ENCODE measurements at places on chromosomes 1 and 21.

DNA sequence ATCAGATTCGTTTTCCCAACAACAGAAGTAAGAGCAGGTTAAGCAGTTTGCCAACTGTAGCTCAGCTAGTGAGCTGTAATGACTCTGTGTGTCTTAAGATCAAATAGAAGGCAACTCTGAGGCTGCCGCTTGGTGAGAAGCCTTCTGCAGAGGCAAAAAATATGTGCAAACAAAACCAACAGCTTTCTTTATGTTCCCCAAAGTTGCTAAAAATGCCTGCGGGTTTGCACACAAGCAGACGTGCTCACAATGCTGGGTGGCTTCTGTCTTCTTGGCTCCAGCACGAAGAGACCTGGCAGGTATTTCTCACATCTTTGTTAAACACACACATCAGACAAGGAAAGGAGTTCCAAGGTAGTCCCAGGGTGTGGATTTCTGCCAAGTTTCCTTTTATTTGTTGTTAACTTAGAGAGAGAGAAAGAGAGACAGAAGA lies 158.9 kb upstream of the JUN start:
- DNase-seq, result no peak

- no peak for DNase-seq
These were observed 33.9 kb upstream of the LBR start for GRCh38 chr1:225461533-225462428.

DNA sequence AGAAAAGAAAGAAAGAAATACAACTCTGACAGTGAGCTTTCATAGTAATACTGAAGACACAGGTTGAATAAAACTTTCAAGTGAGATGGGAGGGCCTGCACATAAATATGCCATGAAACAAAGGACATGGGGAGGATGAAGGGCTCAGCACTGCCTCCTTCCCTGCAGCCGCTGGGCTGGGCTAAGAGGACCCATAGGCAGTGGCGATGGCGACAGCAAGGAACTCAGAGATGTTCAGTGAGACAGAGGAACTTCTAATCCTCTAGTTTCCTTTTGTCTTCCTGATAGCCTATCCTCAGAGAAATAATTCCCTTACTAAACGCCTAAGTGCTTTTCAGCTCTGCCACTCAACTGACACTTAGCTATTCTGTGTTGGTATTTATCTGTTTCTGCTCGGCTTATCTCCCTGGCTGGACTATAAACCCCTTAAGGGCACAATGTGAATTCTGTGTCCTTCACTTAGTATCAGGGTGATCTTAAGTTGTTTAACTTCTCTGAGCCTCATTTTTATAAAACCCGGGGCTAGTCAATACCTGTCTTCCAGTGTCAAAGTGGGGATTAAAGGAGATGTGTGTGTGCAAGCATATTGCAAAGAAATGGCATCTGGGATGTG lies 24.4 kb upstream of the IER5 start:
- no peak for DNase-seq

GRCh38 chr21:32233722-32234301 lies 45.0 kb downstream of the MIS18A start:
- no peak for DNase-seq

DNA sequence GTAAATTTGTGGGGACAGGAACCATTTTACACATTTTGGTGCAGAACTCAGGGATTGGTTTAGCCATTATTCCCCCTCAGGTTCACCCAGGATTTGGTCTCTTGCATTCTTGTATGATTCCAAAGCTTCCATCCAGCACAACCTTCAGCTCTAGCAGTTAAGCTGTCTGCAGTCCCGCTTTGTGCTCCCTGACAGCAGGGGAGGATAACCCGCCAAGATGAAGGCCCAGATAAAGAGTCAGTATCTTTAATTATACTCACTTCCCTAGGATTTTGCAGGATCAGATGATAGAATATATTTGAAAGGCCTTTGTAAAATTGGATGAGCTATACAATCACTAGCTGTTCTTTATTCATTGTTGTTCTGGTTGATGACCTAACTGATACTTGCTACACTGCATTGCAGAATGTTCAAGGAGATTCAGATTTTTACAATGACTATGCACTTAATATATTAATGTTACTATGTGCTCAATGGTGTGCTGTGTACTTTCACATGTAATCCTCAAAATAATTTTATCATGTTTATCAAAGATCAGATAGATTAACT lies 49.8 kb downstream of the SLC16A1 start:
- no peak for DNase-seq

- no peak for DNase-seq
These were observed 3.8 kb downstream of the IL22RA1 start for GRCh38 chr1:24139222-24139489.

GRCh38 chr1:21936366-21937031 lies 611 bp downstream of the HSPG2 start:
- DNase-seq, result no peak

DNA sequence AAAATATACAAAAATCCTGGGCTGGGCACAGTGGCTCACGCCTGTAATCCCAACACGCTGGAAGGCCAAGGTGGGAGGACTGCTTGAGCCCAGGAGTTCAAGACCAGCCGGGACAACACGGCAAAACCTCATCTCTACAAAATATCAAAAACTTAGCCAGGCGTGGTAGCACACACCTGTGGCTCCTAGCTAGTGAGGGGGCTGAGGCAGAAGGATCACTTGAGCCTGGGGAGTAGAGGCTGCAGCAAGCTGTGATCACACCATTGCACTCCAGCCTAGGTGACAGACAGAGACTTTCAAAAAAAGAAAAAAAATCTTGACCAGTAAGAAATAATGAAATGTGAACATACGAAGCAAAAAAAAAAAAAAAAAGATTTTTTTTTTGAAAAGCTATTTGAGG lies 52.1 kb downstream of the ARID4B start:
- DNase-seq, result no peak

Measured in NCI-H748 treated with DMSO at 0.1 percent for 48 hours (cell line).